RPMI8226 (cell line): ENCODE measurements at places on chromosomes 2 and 18.

DNA sequence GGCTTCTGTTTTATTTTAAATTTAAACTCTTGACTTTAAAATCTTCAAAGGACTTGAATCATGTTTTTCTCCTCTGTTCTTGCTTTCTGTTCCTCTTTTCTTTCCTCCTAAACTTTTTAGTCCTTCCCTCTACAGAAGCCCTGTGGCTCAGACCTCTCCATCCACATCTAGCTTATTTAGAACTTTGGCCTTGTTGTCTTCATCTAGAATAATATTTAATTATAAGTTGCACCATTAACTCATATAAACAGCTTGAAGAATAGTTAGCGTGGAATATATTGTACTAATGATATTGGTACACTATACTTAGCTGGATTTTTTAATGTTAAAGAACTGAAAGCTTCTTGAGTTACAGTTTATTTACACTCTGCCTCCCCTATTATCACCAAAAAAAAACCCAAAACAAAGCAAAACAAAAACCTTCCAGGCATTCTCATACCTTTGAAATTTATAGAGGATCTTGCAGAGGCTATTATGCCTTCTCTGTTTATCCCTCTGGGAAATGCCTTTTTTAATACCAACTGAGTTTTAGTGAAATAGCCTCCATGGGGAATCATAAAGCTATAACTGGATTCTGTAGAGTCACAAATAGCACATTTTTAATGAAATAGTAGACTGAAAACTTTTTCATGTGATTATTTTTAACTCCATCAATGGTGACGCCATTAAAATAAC, 9.2 kb upstream of the CCDC141 start:
- peak; percentile 44 for DNase-seq

- no peak for DNase-seq
Observed at GRCh38 chr2:168035458-168035857, 211.9 kb downstream of the STK39 start.

GRCh38 chr2:172445851-172446250, 18.5 kb downstream of the ITGA6 start:
- no peak for DNase-seq

DNA sequence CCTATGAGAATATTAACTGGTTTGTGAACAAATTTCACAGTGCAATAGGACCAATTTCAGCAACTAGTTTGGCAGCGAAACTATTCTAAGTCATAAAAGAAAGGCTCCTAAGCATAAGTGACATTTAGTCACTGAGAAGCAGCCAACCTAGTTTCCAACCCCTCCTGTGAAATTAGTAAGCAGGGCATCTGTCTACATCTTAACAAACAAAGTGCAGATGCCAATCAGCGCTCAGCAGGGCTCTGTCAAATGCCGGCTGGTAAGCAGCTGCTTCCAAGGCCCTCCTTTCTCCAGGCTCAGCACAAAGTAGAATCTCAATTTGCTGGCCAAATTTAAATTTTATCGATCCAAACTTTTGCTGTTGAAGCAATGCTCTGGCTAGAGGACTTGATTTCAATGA, 124.7 kb downstream of the ICOS start:
- DNase-seq: no peak

DNA sequence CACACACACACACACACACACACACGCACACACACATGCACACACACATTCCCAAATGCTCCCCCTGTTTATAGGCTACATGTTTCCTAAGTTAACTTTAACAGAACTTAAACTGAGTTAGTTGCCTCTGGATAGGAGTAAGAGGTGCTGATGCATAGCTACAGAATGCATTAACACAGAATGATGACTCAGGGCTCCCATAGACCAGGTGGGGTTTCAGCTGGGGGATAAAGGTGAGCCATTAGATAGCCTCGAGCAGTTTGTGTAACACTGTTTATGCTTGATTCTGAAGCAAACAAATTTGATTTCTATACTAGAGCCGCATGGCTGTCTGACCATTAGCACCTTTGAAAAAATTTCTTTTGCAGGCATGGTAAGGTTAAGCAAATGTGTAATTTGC, 741.0 kb downstream of the PLCL1 start:
- no peak for DNase-seq

DNA sequence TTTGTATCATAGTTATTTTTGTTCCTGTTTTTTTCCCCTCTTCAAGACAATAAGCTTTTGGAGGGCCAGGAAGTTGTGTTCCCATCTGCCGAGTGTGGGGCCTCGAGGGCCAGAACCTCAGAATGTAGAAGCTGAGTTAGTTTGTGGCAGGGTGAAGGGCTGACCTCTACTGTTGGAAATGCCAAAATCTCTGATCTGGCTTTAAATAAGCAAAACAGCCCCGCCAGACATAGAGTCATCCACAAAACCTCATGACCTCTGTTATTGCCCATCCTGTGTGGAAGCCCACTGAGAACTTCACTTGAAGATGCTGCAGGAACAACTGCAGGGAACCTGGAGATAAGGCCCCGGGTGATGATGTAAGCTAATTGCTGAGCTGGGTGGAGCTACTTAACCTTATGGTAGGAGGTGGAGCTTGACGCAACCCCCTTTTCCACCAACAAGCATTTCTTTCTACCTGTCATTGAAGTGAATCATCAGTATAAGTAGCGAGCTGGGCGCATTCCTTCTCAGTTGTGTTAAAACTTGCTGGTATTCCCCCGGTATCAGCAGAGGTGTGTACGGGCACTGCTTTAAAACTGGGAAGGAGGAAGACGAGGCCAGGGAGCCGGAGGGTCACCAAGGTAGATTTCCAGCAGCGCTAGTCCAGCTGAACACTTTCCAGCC, 177.2 kb downstream of the NEDD4L start:
- peak; percentile 38 for DNase-seq

DNA sequence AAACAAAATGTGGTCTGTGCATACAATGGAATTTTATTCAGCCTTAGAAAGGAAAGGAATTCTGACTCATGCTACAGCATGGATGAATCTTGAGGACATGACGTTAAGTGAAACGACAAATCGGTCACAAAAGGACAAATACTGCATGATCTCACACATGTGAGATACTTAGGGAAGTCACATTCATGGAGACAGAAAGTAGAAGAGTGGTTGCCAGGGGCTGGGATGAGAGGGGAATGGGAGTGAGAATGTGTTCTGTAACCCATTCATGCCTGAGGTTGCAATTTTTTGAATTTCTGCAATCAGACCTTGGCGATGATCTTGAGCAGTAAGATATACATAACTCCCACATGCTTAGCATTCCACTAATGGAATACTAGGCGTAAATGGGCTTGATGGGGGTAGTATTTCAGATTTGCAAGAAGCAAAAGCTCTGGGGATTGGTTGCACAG, 22.0 kb downstream of the FHL2 start:
- DNase-seq: no peak

GRCh38 chr2:234690569-234691213, 193.8 kb upstream of the ARL4C start:
- DNase-seq: no peak

- DNase-seq: no peak
Observed at GRCh38 chr2:204039298-204039838, 102.8 kb downstream of the ICOS start.

GRCh38 chr18:55841314-55841713, 253.3 kb upstream of the TCF4 start:
- DNase-seq: no peak

- no peak for DNase-seq
Observed at GRCh38 chr2:241116606-241117560, 14.8 kb upstream of the MTERF4 start.

GRCh38 chr2:26630669-26631360, 10.4 kb downstream of the CIB4 start:
- DNase-seq: no peak

GRCh38 chr18:63245600-63245999, 74.0 kb downstream of the BCL2 start:
- DNase-seq: no peak

DNA sequence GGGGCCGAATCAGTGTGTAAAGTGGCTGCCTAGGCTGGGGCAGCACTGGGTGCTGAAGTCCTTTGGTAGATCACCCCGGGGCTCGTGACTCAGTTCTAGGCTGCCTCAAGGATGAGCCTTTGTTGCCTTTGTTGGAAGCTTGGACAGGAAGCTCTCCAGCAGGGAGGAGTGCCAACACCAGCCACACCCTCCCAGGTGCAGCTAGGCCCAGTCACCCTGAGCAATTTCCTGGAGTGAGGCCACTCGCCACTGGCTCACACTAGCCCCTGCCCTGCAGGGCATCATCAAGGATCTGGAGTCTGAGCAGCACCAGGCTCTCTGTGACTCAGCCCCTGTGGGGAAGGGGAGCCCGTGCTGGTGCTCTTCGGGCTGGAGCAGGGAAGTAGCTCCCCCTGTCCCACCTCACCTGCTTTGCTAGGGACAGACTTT, 6.7 kb upstream of the SDC1 start:
- peak; percentile 79 for DNase-seq

DNA sequence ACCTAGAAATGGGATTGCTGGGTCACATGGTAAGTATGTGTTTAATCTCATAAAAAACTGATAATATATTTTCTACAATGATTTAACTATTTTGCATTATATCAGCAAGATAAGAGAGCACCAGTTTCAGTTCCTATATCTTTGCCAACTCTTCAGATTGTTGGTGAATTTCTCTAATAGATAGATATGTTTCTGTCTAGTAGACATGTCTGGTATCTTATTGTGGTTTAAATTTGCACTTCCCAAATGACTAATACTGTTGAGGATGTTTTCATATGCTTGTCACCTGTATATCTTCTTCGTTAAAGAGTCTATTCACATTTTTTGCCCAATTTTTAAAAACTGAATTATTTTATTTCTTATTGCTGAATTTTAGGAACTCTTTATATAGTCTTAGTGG, 113.8 kb upstream of the UXS1 start:
- no peak for DNase-seq

DNA sequence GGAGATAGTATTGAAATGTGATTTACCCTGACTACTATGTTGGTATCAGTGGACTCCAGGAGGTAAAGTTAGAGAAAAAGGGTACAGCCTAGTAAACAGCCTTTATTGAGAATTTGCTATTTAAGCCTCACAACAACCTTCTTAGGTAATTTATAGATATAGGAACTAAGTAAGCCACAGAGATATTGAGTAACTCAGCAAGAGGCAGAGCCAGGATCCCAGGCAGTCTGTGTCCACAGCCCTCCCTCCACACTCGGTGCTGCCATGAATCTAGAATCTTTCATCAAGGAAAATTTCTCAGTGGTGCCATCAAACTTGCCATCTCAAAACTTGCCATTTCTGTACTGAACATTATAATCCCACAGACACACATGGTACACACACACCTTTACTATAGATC, 170.9 kb downstream of the CAPN13 start:
- no peak for DNase-seq

GRCh38 chr18:70428439-70428838, 139.6 kb downstream of the SOCS6 start:
- DNase-seq: no peak

DNA sequence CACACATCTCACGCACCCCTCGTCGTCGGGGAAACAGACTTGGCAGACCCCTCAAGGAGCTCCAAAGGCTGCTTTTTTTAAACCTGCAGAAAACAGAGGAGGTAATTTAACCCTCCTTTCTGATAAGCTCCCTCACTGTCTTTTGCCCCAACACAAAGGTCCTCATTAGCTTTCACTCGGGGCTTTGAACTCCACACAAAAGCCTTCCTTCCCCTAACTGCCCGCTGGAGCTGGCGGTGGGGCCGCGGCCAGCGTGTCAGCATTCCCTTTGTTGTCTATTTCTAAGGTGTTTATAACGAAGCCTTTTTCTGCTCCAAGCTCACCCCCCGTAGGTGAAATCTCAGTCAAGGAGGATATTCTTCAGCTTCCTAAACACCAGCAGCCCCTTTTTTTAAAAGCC, 43.5 kb upstream of the ID2 start:
- DNase-seq: no peak

DNA sequence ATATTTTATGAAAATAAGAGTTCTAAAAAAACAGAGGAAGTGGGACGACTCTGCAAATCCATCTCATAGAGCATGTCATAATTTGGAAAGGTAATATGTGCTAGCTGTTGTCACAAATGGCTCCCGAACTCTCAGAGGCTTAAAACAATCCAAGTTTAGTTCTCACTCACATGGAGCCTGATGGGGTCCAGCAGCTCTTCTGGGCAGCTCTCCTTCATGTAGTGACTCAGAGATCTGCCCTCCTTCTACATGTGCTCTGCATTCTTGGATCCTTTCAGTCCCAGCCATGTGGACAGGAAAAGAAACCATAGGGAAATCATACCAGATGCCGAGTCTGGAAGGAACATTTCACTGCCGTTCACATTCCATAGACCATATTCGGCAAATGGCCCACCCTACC, 180.1 kb upstream of the APCDD1 start:
- DNase-seq: no peak

DNA sequence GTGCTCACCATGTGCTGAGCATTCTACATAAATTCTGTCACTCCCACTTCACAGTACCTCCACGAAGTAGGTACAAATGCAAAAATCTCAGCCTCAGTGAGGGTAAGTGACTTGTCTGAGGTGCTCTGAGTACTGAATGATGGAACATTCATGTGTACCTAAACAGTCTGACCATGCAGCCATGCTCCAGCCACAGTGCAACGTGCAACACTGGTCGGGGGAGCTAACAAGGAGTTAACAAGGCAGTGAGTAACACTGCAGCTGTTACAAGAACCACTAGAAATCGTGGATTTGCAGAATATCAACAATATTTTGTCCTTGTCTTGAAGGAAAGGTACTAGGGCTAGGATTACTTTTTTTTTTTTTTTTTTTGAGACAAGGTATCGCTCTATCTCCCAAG, 36.6 kb upstream of the NDUFV2 start:
- DNase-seq: peak; percentile 63

- DNase-seq: no peak
Observed at GRCh38 chr2:18856765-18857164, 267.4 kb upstream of the NT5C1B start.

- DNase-seq: no peak
Observed at GRCh38 chr18:55024564-55024963, 65.3 kb upstream of the CCDC68 start.

DNA sequence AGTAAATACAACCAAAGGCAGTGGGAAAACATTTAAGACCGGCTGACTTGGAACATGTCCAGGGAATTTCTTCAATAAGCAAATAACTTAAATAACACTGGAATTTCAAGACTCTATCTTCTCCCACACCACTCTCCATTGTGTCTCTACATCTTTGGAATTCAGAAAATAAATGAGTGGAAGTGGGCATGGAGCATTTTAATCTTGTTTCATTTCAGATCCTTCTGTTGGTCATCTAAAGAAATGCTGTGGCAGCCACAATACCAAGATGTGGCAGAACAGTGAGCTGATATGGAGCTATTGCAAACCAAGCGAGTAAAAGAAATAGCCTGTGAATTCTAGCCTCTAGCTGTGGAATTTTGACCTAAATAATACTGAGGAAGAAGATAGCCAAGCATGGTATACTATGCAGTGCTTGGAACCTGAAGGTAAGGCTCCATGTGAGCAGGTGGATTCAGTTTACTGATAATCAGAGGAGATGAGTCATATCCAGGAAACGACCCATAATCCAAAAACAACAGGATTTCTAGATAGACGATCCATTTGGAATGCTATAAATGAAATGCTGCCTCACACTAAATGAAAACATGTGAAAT, 157.1 kb upstream of the SCN7A start:
- no peak for DNase-seq

GRCh38 chr2:30514134-30514847, 67.2 kb downstream of the LCLAT1 start:
- no peak for DNase-seq
